ENCODE measurements at places on chromosomes 4 and X. TPM values are rescaled to one million over a fixed set of nuclear protein-coding genes. Genes with fewer than 3 reads are reported as not detected.

NUDT10 gene
- total RNA-seq, result 0.11 TPM

MAGEA1 gene
- not detected for total RNA-seq

ZNF157 gene
- total RNA-seq, result 0.25 TPM

CFAP47 gene
- not detected for total RNA-seq

RTL5 gene
- 0.18 TPM for total RNA-seq

DCAF12L2 gene
- total RNA-seq, result not detected
